ENCODE measurements at places on chromosomes 5 and 9.

- no peak for DNase-seq
Observed at GRCh38 chr5:155765715-155766114, 561.2 kb upstream of the SGCD start.

DNA sequence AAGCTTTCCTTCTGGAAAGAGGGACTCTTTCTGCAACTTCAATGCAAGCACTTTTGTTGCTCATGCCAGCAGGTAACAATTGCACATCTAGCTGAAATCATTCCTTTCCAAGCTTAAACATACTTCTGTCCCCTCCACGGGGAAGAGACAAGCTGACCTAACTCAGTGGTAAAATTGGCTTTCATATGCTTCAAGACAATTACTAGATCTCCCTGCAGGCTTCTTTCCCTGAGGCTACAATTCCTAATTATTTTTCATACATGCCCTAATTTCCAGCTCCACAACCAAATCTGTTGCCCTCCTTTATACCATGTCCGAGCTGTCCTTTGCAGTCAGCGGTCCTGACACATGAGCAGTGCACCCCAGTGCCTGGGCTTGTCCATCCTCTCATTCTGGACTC is 324.9 kb downstream of the SPOCK1 start:
- DNase-seq = no peak

DNA sequence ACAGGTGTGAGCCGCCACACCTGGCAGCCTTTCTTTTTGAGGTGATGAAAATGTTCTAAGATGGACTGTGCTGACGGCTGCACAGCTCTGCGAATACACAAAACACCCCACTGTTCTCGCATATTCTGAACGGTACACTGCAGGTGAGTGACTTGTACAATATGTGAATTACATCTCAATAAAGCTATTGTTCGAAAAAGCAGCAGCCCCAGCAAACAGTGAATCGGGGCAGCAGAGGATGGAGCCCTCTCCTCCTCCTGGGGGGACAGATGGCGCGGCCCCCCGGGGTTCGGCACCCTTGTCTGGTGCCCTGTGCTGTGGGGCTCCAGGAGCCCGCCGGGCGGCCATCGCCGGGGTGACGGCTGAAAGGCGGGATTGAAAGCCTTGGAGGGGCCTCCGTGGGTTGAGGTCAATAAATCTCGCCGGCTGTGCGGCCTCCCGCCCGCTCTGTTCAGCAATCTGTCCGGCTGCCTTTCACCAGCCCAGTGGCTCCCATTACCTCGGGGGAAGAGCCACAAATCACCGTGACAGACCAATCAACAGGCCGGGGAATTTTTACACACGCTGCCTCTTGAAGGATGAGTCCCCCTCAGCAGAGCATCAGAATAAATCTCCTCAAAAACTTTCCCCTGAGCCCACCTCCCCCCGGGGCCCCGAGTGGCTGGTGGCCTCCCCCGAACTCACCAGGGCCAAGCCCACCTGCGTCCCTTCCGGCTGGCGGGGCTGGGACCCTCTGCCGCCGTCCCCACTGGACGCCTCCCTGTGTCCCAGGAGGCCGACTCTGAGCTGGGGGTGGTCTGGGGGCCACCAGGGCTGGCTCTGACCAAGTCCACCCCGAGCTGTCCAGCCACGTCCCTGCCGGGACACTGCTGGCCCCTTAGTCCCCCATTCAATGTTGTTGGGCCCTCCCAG is 37.8 kb upstream of the TMEM250 start:
- no peak for DNase-seq

DNA sequence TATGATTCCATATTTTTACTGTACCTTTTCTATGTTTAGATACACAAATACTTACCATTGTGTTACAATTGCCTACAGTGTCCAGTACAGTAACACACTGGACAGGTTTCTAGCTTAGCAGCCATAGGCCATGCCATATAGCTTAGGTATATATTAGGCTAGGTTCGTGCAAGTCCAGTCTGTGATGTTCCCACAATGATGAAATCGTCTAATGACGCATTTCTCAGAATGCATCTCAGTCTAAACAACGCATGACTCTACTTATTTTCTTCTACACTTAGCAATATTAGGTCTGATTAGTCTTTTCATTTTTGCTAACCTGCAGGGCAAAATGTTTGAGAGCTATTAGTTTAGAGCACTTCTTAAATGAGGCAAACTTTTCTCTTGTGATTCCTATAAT is 22.7 kb downstream of the OR2S2 start:
- DNase-seq = no peak

GRCh38 chr5:174198541-174198940 is 153.0 kb downstream of the NSG2 start:
- DNase-seq = no peak

DNA sequence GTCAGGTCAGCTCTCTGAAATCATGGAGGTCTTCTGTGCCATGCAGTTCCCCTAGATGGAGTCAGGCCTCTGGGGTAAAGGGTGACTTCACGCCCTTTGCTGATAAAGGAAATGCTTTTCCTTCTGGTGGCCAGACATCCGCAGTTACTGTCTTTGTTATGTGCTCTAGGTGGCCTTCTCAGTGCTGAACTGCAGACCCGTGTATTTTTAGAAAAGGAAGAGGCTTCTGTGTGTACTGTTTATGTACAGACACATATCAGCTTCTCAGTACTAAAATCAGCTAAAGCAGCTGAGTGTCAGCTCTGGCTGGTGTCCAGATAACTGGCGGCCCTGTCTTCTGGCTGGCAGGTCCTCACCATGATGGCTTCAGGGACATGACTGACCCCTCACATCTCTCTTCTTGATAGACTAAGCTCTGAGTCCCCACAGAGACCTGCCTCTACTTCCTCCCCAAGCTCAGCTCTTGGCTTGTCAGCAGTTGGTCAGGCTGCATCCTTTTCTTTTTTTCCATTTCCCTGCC is 75.3 kb downstream of the ARHGAP26 start:
- no peak for DNase-seq

DNA sequence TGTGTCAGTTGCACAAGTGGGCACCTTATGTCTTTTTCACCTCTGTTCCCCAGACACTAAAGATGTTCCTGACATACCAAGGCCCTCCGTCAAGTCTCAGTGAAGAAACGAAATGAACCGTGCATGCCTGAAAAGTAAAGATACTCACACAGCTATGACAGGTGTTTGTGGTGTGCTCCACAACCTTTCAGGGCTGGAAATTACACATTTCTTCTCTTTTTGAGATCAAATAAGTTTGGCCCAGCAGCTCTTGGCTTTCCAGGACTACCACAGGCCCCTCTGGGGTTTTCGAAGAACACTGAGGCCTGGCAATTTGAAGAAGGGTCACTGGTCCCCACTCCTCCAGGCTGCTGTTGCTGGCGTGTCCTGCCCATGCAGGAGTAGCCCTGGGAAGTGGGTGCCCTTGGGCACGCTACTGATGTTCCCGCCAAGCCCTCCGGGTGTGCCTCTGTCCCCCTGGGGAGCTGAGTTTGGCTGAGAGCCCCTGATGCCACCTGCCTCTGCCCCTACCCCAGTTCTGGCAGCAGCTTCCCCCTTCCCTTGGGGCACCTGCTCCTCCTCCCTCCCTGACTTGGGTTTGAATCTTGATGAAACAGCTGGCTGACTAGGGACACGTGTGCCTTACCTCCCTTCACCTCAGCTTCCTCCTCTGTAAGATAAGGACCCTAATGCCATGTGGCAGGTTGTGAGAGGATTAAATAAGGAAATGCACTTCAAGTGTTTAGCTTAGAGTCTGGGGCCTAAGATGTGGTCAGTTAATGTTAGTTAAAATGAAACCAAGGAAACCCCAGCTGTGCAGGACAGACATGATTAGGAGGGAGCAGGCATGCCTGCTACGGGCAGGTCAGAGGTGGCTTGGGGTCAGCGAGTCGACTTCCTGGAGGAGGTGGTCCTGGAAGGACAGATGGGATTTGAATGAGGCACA is 49.1 kb upstream of the GADD45G start:
- DNase-seq = no peak

GRCh38 chr5:111347021-111347420 is 122.8 kb downstream of the CAMK4 start:
- no peak for DNase-seq

GRCh38 chr5:58087123-58087522 is 372.8 kb downstream of the PLK2 start:
- DNase-seq = no peak

Measured in GM23248 (cell line).